Hypothalamus (tissue), 51 donors: ENCODE measurements at places on chromosomes 11 and 22.
A peak's percentile ranks its signal among the peaks of the same experiment; 100 is the strongest.

- DNase-seq: no peak
These were observed 324.3 kb upstream of the SYN3 start for GRCh38 chr22:33382436-33382835.

GRCh38 chr22:30279046-30279788, 10.1 kb downstream of the CASTOR1 start:
- DNase-seq: no peak

DNA sequence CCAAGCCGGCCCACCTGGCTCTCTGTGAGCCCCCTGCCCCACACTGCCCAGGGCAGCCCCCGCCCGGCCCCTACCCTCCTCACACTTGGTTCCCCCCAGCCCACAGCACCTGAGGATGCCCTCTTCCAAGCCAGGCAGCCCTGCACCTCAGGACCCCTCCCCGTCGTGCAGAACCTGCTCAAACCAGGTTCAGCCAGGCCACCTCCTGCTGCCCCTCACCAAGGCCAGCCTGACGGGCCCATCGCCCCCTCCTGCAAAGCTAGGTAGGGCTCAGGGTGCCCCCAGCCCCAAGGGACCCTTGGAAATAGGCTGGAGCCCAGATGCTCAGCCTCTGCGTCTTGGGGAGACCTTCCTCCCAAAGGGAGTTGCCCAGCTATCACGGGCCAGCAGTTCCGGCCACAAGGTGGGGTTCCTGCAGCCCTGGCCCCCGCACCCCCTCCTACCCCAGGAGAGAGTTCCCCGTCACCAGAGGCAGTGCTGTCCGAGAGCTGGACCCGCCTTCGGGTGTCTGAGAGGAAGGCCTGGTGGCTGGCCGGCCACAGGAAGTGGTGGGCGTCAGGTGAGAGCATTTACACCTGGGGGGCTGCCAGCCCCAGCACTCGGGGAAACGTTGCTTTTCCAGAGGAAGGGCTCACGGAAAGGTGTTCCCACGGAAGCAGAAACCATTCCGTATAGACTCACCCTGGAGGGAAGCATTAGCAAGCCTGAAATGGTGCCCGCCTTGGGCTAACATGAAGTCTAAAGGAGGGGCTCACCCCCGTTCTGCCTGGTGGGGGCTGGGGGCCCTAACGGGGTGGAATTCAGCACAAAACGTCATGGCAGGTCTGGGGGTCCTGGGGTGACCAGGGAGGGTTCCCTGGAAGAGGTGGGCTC, 3.2 kb upstream of the SYT8 start:
- DNase-seq: no peak

DNA sequence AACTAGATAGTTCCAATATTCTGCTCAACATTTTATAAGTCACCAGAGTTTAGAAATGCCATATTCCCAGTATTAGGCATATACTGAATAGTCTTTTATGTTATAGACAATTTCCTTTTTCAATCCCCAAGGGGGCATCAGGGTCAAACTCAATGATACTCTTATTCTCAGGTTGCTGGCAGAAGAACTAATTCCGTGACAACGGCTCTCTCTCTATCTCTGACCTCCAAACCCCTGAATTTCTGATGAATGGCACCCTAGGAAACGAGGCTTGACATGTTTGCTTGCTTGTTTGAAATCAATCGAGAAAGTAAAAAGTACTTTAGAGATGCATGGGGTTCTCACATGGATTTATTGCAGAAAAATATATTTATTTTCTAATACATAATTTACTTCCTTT, 160.1 kb downstream of the CASP12 start:
- DNase-seq: no peak

- no peak for DNase-seq
These were observed 115.5 kb downstream of the TEAD1 start for GRCh38 chr11:12789596-12790215.

- no peak for DNase-seq
These were observed 58.4 kb downstream of the DGCR2 start for GRCh38 chr22:19063581-19064353.

DNA sequence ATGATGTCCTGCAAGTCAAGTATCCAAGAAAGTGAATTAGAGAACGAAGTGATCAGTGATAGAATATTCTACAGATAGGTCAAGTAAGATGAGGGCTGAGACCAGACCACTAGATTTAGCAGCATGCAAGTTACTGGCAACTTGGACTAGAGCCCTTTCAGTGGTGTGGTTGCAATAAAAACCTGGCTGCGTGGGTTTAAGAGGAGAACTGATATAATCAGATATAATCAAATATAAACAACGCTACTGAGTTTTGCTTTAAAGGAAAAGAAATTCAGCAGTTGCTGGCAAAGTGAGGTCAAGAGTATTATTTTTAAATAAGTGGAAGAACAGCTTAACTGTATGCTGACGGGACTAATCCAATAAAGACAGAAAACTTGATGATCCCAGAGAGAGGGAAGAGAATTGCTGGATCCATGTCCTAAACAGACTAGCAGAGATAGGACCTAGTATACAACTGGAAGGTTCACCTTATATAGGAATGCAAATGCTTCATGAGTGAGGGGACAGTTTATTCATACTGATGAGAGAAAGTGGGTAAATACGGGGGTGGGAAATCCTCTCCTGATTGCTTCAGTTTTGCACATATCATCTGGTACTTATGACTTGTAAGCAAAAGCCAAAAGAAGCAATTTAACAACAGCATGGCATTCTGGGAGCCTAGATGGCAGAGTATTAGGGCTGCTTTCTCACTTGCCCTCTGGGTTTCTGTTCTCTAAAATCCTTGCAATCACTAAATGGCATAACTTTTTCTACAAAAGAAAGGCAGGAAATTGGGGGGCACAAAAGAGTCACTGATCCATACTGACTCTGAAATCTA, 146.2 kb downstream of the RBFOX2 start:
- no peak for DNase-seq

GRCh38 chr11:134999590-134999989, 587.5 kb upstream of the B3GAT1 start:
- DNase-seq: no peak

DNA sequence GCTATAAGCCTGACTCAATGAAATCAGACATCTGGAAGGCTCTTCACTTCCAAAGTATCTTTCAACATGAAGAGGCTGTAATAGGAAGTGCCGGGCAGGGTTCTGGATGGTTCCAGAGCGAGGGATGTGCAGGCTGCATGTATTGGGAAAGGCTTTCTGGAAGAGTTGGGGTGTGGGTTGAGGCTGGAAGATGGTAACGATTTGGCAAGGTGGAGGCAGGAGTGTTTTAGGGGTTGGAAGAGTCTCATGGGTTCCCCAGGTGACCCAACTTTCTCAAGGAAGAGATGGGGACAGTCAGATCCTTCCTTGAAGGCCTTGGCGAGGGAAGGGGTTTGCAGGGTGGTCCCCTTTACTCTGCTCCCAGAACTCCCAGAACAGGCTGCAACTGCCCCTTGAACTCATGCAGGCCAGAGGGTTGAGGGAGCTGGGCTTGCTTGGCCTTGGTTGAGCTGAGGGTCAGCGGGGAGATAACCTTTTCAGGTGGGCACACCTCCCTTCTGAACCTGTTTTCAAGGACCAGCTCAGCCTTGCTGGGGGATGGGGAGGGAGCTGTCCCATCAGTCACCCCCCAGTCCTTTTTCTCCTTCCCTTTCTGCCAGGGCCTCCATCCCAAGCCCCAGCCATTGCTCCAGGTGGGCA, 9.4 kb upstream of the POU2F3 start:
- DNase-seq: no peak

DNA sequence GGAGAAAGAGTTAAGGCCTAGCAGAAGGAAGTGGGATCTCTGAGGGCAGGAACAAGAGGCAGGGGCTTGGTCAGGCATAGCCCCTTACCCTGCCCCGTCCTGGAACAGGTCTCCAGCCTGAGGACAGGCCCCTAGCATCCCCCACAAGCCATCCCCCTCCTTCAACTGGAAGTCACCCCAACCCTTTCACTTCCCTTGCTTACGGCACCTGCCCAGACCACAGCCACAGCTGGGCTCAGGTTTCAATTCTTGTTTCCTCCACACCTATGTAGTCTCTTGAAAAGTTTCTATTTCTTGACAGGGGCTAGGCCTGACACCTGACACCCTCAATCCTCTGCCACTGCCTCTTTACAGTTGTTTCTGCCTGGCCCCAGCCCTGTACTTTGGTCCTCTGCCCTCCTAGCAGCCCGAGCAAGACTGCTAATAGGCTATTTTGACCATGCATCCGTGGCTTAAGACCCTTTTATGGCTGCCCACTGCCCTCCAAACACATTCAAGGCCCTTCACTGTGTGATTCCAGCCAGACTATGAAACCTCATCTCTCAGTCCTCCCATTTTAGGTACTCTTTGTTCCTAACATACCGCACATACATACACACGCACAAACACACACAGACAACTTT, 10.9 kb upstream of the FCHSD2 start:
- no peak for DNase-seq

DNA sequence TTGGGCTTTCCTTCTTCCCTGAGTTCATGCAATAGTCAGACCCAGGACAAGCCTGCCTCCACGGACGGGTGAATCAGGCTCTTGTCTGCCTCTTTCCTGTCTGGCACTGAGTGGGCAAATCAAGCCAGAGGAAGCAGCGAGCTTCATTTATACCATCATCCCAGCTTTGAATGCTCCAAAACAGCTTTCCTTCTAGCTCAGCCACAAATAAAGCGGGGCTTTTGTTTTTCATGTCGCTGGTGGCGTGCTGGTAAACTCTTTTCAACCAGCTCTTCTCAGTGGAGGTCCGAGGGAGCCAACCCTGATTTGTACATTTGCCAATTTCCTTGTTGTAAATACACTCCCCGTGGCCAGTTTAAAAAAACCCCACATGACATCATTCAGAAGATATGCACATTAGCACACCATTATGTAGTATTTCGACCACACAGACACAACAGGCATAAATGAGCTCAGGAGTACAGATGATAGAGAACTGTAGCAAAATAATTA, 8.6 kb downstream of the C11orf91 start:
- peak; percentile 73 for DNase-seq

DNA sequence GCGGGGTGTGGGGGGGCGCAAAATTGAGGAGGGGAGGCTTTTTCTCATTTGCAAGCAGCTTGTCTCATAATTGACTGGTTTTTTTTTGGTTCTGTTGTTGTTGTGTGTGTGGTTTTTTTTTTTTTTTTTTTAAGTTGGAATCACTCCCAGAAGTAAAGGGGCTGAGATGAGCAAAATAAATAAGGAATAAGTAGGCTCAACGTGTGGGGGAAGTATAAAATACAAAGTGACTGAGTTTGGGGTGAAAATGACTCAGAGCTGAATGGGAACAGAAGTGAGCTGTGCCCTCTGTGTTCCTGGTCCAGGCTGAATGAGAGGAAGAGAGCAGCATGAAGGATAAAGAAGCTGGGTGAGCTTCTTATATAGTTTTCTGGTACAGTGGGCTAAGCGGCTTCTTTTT, 90.0 kb downstream of the GRIK4 start:
- DNase-seq: no peak

DNA sequence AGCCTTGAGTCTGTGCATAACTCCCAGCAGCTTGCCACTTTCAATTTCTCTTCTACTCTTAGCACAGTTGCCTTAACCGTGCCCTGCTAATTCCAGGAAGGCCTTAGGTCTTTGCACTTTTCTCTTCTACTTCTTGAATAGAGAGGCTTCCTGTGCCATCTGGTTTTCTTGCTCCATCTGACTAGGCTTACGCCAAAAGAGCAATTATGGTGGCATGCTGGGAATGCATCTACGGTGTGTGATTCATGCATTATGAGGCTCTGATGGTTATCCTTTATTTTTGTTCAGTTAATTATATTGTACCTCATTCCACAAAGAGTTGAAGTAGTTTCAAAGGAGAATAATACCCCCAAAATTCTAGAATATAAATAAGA, 29.4 kb downstream of the SIK2 start:
- no peak for DNase-seq

- no peak for DNase-seq
These were observed 58.3 kb downstream of the PRDM11 start for GRCh38 chr11:45204761-45205160.

DNA sequence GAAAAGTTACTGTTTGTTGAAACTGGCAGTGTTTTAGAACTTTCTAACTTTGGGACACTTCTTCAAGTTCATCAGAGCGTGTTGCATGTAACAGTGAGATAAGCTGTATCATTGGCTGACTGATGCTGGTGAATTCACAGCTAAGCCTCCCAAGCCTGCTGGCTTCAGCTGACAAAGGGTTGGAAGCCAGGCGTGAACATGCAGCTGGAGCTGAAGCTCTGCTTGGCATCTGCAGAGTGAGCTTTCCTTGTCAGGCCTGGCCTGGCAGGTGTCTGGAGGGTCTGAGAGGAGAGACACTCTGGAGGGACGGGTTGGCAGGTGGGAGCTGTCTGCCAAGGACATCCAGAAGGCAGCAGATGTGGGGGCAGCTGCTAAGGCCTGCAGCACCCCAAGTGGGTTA, 1.5 kb downstream of the AMPD3 start:
- no peak for DNase-seq

DNA sequence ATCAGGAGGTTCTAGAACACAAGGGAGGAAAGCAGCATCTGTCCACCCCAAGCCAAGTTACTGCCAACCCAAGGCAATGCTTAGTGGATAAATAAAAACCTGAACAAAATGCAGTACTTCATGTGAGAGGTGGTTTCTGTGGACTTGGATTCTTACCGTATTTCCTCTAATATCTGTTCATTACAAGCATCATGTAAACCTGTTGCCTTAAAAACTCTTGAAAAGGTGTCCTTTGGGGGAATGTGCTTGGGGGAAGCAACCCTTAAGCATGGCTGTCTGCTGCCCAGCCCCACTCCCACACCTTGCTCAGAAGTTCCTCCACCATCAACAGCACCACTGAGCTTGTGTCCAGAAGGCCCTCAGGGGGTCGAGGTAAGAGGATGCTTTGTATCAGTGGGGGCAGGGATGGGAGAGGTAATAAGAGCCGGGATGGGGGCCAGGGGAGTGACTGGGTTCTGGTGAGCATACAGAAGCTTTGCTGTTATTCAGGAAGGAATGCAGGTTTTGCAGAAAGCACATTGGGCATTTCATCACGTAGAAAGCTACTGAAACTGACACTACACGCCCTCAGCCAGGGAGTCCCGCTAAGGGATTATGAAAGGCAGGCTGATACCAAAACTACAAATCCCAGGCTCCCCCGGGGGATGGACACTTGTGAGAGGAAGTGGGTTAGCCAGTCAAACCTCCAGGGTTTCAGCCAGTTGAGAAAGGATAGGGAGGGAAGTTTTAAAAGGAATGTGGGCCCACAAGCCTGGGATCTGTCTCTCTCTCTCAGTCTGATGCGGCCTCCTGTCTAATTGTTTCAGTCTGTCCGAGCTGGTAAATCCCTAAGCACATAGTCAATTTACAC, 52.0 kb downstream of the KCNJ1 start:
- no peak for DNase-seq

- no peak for DNase-seq
These were observed 8.3 kb downstream of the TST start for GRCh38 chr22:37010976-37011375.

DNA sequence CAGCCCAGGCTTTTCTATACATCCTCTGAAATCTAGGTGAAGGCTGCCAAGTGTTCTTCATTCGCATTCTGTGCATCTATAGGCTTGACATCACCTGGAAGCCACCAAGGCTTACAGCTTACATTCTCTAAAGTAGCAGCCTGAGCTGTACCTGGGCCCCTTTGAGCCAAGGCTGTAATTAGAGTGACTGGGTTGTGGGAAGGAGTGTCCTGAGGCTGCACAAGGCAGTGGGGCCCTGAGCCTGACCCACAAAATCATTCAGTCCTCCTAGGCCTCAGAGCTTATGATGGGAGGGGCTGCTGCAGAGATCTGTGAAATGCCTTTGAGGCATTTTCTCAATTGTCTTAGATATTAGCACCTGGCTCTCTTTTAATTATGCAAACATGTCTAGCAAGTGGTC, 33.0 kb upstream of the RDX start:
- DNase-seq: no peak

GRCh38 chr22:42436404-42436803, 4.2 kb upstream of the NFAM1 start:
- no peak for DNase-seq

- no peak for DNase-seq
These were observed 22.2 kb upstream of the ZNF143 start for GRCh38 chr11:9438611-9439010.
